WERI-Rb-1 (cell line): ENCODE measurements at places on chromosomes 1 and 21.

DNA sequence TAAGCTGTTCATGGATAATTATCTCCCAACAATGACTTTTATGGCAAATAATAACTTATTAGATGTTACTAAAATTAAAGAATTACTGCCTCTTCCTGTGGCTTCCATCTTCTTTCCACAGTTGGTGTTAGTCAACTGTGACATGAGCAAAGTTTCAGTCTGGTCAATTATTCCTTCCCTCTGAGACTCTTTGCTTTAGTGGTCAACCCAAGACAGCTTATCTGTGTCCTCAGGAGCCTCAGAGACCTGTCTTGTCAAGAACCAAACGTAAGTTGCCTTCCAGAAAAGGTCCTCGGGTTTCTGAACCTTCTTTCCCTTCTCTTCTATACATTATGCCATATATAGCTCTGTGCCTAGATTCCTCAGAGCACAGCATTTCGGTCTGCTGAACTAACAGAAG, 263.2 kb upstream of the ZP4 start:
- no peak for DNase-seq

- peak; percentile 20 for DNase-seq
Measured at GRCh38 chr1:194102607-194103006, 916.2 kb upstream of the B3GALT2 start.

DNA sequence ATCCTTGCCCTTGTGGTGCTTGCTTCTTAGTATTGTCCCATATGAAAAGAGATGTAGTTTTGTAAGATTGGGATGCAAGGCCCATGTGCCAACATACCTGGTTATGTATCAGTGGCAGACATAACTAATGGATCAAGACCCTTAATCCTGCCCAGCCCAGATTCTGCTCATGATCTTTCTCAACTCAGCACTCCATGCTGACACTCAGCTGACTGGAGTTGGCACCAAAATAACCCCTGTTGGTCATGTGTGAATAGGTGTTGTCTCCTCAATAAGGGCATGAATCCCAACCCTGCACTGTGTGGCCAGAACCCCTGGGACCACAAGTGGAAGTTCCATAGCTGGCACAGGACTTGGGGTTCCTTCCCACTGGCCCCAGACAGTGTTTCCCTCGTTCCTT, 13.9 kb upstream of the CNR2 start:
- no peak for DNase-seq

DNA sequence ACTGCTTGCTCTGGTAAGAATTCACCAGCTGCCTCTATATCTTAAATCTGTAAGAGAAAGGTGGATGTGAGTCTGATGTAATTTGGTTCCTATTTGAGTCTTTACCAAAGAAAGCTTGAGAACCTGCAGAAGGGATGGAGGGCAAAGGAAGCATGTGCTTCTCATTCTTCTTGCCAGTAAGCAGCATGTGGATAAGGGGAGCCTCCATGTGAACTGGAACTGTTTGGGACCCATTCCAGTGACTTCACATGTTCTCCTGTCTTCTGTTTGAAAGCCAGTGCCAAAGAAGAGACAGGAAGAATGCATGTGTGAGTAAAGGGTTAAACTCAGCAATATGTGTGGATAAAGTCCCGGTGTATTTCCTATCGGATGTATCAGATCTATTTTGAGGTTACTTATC, 119.6 kb upstream of the ADGRL2 start:
- DNase-seq = no peak

DNA sequence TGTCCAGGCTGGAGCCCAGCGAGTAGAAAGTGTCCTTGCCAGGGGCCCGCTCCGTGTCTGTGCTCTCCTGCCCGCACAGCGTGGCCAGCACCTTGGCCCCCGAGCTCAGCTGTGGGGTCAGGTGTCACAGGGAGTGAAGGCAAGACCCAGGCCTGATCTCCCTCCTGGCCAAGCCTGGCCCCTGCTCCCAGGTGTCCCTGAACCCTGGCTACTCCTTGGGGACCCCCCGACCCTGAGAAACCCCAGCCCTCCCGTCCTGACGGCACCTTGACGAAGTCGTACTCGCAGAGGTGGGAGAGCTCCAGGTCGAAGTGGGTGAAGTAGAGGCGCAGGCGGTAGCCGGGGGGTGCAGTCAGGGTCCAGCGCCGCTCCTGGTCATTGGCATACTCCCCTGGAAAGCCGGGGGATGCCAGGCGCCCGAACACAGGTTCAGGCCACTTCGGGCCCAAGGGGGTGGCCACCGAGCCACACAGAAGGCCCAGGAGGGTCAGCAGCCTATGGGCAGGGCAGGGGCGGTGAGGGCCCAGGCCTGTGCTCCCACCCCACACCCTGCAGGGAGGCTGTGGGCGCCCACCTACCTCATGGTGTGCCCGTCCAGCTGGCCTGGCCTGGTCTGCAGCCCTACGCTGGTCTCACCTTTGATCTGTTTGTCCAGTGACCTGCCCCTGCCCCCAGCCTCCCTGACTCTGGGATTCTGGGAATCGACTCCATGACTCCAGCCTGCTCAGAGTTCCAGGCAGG, at the start of gene MASP2:
Gene MASP2, minus strand, starts transcription at position 615 of the 741 bp plus-strand sequence. Its CDS starts 32 bp downstream, at position 583.
- no peak for DNase-seq

DNA sequence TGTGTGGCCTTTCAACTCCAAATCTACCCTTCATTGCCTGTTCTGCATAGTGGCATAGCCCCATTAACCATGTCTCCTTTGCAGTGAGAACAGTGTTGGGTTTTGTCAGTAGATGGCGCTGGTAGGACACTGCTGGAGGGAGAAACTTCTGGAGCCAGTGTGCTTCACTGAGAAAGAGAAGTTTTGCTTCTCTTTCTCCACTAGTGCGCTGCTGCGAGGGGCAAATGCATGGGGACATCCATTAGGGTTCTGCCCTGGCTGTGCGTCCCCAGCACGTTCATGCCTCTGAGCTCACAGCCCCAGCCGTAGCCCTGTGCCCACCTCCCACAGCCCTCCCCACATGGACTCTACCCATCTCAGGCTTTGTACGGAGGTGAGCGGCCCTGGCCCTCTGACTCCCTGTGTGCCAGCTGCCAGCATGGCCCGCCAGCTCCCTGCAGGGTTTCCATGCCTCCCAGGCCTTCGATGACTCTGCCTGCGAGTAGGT, 53.1 kb downstream of the RIMS3 start:
- peak; percentile 72 for DNase-seq

- no peak for DNase-seq
Measured at GRCh38 chr21:36693489-36694030, 5.4 kb upstream of the SIM2 start.

GRCh38 chr1:7558921-7559869, 211.9 kb upstream of the VAMP3 start:
- peak; percentile 57 for DNase-seq

DNA sequence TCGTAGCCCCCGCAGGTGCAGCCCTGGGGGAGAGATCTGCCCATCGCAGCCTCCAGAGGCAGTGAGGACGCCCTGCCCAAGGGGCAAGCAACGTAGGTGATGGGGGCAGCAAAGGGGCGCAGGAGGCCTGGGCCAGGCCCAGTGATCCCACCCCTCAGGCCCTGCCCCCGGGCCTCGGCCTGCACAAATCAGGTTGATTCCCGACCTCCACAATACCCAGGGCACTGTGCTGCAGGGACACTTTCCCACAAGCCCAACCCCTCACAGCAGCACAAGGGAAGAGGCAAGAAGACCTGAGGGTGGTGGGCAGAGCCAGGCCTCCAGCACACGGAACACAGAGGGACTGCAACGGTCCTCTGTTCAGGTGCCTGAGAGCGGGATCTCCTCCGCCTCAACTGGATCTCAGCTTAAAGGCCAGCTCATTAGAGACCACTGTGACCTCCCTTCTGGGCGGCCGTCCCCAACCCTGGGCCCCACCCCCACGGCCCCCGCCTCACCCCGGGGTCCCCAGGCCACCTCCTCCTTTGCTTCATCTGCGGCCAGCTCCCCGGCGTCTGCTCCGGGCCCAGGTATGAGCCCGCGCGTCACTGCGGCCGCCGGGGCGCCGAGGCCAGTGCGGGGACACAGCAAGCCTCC, 812 bp upstream of the ARF1 start:
- DNase-seq = no peak

DNA sequence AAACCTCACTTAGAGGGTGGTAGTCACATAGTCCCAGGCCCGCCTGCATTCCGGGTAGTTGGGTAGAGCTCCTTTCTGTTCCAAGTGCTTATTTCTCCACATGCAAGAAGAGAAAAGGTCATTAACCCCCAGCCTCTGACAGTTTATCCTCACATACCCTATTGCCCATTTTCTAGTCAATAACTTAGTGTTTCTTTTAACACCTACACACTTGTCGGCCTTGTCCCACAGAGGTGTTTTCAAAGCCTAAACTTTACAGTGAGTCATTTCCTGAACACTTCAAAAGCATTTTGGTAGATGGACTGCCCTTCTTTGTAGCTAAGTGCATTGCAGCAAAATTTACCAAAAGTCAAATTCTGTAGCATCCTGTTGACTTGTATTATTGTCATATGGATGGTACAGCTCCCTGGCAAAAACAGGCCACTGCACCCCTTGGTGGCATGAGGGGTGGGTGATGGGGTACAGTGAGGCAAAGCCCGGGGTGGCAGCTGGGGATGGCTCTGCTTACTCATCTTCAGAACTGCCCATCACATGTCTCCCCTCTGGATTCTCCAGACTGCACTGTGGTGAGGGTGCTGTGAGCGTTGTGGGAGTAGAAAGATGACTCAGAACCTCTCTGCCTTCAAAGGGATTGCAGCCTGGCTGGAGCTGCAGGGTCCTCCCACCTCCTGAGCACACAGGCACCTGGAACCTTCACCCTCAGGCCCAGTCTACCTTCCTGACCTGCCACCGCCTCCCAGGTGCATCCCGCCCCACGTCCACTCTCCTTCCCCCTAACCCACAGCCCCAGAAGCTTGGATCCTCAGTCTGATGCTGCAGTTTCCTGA, 45.8 kb upstream of the DMRTB1 start:
- no peak for DNase-seq

GRCh38 chr21:18218331-18218730, 26.3 kb upstream of the CHODL start:
- no peak for DNase-seq

GRCh38 chr1:21912038-21912758, 24.9 kb downstream of the HSPG2 start:
- DNase-seq = no peak

GRCh38 chr21:32611471-32611997, 643 bp downstream of the CFAP298 start:
- peak; percentile 41 for DNase-seq
